HT1080 (cell line): ENCODE measurements at places on chromosomes 5 and 9. TPM values are rescaled to one million over a fixed set of nuclear protein-coding genes. Genes with fewer than 3 reads are reported as not detected.

DNA sequence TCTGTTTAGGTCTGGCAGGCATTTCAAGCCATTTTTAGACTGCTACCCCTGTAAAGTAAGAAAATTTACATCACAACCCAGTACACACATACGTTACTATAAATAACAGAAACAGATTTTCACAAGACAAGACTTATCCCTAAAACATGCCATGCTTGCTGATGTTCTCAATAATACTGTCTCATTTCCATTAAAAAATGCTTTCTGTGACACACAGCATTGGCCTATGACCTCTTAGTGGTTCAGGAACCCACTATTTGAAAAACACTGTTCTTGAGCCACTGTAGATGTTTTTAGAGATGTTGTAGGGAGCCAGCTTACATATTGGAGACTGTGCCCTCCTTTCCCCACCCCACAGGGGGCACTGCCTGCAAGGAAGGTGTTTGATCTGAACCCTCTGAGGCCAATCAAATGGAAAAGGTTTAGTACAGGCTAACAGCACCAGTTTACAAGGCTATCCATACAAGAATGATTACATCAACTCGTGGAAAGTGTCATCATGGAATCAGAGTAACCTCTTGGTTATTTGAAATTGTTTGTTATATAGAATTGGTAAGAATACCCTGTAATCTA lies 30.8 kb downstream of the ZSWIM6 start:
- DNase-seq = peak; percentile 10

Gene SEMA4D
- total RNA-seq = 5.0 and 10.5 TPM in 2 replicates

- no peak for DNase-seq
These were observed 1356.8 kb upstream of the ACO1 start for GRCh38 chr9:31027678-31028077.

Gene SPINK13
- 0.30 TPM in 1 of 2 replicates, not detected in the other for total RNA-seq

- DNase-seq = peak; percentile 85
These were observed 119.8 kb upstream of the TBC1D2 start for GRCh38 chr9:98375138-98375726.

DNA sequence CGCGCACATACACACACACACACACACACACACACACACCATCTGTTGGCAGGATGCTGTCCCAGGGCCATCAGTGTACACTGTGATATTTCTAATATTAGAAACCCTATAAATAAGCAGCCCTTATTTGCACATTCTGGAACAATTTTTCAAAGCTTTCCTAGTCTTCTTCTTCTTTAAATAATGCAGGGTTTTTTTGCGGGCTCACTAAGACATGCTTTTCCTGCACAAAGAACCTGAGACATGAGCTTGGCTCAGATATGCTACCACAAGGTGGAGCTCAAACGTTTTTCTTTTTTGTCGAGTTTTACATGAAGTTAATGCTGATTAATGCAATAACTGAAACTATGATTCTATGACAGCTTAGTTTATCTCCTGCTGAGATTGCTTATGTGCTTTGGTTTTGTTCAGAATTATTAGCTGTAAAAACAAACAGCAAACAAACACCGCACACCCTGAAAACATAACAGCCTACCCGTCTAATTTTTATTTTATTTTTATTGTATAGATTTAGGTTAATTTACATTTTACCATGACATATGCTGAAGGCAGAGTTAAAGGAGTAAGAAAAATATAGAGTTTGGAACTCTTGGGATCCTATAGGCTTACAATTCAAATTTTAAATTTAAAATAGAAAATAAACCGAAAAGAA lies 95.8 kb downstream of the ALDH1A1 start:
- peak; percentile 57 for DNase-seq

- no peak for DNase-seq
These were observed 4.9 kb upstream of the JAK2 start for GRCh38 chr9:4980086-4980727.

Gene NSD1
- total RNA-seq = 14.3 and 18.3 TPM in 2 replicates

Gene DNM1
- total RNA-seq = 12.9 and 18.9 TPM in 2 replicates

Gene ADGRV1
- total RNA-seq = 0.43 and 0.45 TPM in 2 replicates

DNA sequence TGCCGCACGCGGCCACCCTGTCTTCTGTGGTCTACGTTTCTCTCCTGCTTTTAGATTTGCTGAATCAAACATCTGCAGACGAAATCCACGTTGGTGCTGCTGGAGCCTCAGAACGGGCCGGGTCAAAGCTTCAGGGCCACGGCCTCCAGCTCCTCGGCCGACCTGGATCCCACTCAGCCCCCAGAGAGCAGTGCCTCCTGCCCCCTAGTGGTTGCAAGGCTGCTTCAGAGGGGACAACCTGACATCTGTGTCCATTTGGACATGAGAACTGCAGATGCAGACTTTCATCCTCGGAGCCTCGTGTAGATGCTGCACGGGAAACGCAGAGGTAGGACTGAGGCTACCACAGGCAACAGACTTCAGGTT lies 23.0 kb upstream of the SLC6A3 start:
- no peak for DNase-seq

- no peak for DNase-seq
These were observed 4.4 kb downstream of the TMOD1 start for GRCh38 chr9:97505845-97506244.

DNA sequence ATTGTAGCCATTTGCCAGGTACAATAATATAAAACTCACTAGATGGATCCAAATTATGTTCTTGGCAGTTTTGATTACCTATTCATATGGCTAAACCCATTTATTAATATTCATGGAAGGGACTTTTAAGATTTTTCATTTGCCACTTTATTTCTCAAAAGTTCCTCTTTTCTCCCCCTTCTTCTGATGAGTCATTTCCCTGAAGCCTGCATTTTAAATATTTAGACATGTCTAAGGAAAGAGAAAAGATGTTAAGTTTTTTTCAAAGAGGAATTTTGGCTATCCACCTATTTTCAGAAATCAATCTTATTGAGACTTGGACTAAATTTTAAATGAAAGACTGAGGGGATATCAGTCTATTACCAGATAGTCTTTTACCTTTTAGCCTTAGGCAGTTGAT lies 1189.4 kb downstream of the EFNA5 start:
- DNase-seq = peak; percentile 5

- no peak for DNase-seq
These were observed 26.5 kb downstream of the CEL start for GRCh38 chr9:133088146-133088750.

DNA sequence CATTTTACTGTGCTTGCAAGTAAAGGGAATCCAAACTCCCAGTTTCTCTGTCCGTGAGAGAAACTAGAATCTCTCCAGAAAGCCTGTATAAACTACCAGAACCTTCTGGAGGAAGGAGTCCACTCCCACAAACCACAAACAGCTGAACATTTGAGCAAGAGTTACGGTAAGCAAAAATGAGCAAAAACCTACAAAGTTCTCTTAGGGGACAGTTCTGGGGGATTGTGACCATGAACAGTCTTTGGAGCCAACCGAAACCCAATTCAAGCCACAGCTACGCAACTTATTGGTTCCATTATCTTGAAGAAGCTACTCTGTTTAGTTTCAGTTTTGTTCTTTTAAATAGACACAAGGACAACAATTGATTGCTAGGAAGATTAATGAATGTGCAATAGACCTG lies 330.6 kb downstream of the ASTN2 start:
- no peak for DNase-seq

DNA sequence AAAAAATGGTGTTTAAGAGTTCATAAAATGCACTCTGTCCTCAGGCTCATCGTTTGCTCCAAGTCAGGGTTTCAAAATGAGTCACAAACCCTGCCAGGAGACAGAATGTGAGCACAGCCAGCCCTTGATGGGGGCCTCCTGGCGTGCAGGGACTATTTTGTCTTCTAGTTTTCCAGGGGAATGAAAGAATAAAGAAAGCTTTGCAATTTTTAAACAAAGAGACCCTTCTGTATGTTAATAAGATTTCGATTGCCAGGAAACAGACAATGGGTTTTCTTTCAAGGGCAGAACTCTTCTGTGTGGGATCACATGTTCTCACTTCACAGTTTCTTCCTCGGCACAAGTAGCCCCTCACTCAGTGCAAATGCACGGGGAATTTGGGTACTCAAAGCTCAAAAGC lies 121.4 kb upstream of the C6 start:
- DNase-seq = no peak

DNA sequence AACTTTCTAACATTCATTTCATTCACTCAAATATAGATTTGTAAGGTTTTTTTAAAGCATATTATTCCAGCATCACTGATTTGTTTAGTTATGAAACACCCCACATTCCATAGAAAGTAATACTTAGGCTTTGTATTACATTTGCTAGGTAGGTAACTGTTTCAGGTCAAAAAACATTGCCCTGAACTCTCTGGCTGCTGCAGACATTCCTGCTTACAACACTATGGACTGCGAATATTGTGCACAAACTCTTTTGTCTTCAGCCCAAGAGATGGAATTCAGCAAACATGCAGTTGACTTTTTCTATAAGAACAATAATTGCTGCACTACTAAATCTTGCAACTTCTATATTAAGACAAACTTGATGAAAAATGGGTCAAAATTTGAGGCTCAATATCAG lies 301.0 kb downstream of the ARL15 start:
- no peak for DNase-seq

DNA sequence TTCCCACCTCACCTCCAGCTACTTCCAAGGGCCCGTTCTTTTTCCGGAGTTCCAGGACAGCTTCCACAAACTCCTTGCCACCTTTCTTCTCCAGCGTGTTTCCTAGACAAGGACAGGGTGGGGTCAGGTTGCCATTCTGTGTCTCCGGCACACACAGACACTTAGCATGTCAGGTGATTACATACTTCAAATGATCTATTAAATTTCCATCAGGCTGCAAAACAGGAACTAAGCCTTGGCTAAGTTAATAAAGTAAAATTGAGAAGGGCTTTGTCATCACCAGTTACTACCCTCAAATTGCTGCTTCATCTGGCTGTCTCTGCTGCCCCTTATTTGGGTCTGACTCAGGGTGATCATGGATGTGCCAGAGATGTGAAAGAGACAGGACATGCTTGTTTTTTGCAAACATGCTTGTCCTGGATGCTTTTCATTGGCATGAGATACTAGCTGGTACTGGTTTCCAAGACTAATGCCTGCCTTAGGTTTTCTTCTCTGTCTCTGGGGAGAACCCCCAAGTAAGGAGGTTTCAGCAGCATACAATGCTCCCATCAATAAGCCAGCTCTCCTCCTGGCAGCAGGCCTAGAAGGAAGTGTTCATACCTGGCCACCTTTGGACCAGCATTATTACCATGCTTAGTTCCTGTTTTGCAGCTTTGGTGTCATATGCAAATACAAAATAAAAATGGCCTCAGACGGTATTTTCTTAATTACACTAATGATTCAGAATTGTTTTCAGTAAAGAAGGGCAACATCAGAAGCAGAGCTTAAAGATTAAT lies 52.9 kb downstream of the MACROH2A1 start:
- no peak for DNase-seq

Gene BSPRY
- not detected in 2 replicates for total RNA-seq

DNA sequence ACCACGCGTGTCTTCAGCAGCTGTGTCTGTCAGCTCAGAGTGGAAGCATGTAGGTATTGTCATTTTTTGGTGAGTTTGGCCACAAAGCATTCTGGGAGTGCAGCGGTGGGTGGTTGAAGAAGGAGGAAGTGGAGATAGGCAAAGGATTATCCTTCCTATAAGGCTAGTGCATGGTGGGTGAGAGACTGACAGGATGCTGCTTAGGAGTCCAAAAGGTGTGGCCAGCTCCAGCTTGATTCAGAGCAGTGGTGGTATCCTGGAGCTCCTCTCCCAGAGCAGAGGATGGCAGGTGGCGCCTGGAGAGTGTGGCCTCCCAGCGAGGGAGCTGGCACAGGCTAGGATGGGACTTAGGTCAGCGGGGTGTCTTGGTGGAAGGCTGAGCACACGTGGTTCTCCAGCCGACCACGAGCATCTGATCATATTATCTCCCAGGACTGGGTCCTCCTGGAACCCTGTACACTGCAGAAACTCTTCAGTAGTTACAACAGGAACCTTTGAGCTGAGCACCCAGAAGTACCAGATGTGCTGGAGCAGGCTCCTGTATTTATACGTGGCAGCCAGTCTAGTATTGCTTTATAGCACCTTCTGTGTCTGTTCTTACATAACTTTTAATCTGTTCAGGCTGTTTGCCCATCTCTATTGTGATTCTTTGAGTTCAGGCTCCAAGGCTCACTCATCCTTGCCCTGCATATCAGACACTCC lies 29.6 kb downstream of the MAML1 start:
- peak; percentile 37 for DNase-seq

Gene MLANA
- 0.11 TPM in 1 of 2 replicates, not detected in the other for total RNA-seq

DNA sequence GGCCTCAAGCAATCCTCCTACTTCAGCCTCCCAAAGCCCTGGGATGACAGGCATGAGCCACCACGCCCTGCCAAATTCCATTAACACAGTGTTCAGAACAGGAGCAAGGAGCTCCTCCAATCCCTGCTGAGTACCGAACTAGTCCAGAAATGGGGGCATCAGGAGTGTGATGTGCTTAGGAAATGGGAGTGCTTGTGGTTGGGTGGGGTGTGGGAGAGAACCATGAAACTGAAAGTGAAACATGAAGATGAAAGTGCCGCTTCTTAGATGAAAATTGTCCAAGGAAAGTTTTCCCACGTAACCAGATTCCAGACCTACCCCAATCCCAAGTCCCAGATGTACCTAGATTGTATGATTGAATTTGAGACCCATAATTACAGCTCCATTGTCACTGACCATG lies 16.7 kb upstream of the ZNF131 start:
- DNase-seq = no peak

Gene SLIT3
- total RNA-seq = 0.08 and 0.23 TPM in 2 replicates

Gene IFNK
- not detected in 2 replicates for total RNA-seq

DNA sequence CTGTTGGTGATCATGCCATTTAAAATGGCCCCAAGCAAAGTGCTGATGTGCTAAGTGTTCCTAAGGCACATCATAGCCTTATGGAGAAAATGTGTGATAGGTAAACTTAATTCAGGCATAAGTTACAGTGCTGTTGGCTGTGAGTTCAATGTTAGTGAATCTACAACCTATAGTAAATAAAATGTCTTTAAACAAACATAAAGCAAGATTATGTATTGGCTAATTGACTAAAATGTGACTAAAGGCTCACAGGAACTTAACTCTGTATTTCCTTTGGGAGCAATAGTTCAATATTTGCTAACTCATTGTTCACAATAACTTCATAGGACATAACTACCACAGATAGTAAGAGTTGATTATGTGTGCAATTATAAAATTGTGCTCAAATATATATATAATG lies 49.4 kb upstream of the LRRC19 start:
- no peak for DNase-seq

Gene TMEM232
- total RNA-seq = 0.27 and 0.77 TPM in 2 replicates

GRCh38 chr5:168002116-168002515 lies 289.3 kb upstream of the WWC1 start:
- no peak for DNase-seq

- DNase-seq = no peak
These were observed 130.8 kb upstream of the MAN2A1 start for GRCh38 chr5:109558952-109559351.

Gene SNCAIP
- 3.6 and 6.5 TPM in 2 replicates for total RNA-seq

DNA sequence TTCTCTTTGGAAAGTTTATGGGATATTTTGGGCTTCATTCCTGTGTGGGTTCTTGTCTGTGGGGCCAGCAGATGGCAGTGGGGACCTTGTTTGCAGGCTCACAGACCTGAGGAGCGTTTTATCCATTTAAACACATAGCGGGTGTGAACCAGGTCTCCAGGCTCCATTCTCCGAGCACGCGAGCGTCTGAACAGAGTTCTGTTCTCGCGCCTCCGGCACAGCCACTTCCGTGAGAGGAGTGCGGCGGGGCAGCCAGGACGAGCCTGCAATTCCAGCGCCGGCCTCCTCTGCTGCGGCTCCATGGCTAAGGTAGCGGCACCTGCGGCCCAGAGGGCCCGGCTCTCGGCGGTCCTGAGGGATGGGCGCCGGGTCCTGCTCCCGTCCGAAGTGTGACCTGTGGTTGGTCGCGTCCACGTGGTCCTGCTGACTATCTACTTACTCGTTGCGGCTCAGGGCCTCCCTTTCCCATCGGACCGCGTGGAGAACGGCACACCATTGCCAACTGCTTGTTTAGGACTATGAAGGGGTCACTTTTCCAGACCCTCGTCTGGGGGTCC lies 7.3 kb downstream of the NRARP start:
- no peak for DNase-seq

Gene SPINK6
- total RNA-seq = 1.2 TPM in 1 of 2 replicates, not detected in the other
